ENCODE measurements at places on chromosomes 12 and 14. TPM values are rescaled to one million over a fixed set of nuclear protein-coding genes. Genes with fewer than 3 reads are reported as not detected.

CLEC4A gene
- total RNA-seq, result not detected

DPF3 gene
- total RNA-seq, result 5.5 TPM

FIGNL2 gene
- total RNA-seq, result under 0.01 TPM

MYF5 gene
- not detected for total RNA-seq

WSCD2 gene
- total RNA-seq, result not detected

ACSS3 gene
- total RNA-seq, result 8.9 TPM

HDAC7 gene
- total RNA-seq, result 55.8 TPM

SLC17A8 gene
- not detected for total RNA-seq

PTPRO gene
- total RNA-seq, result 0.15 TPM

KRT3 gene
- not detected for total RNA-seq

METTL17 gene
- 82.7 TPM for total RNA-seq

PGF gene
- 1.6 TPM for total RNA-seq

PPP1R1A gene
- total RNA-seq, result not detected

RFX4 gene
- total RNA-seq, result not detected

KRT79 gene
- total RNA-seq, result not detected

SCNN1A gene
- 0.67 TPM for total RNA-seq

CEBPE gene
- total RNA-seq, result not detected

NUAK1 gene
- 3.0 TPM for total RNA-seq

SEC23A gene
- 253 TPM for total RNA-seq

SIRT4 gene
- 0.59 TPM for total RNA-seq

DLK1 gene
- total RNA-seq, result 0.15 TPM

B4GALNT1 gene
- 1.7 TPM for total RNA-seq

CRACR2A gene
- 4.3 TPM for total RNA-seq

PIANP gene
- 0.74 TPM for total RNA-seq

NR1H4 gene
- 0.34 TPM for total RNA-seq

HCAR2 gene
- not detected for total RNA-seq

DYRK2 gene
- total RNA-seq, result 8.1 TPM

DCAF4 gene
- 12.2 TPM for total RNA-seq

PTPN21 gene
- 5.5 TPM for total RNA-seq

SPATS2 gene
- total RNA-seq, result 24.5 TPM

LTB4R gene
- 1.0 TPM for total RNA-seq

SCYL2 gene
- total RNA-seq, result 14.7 TPM

SOCS2 gene
- total RNA-seq, result 63.2 TPM

OTUB2 gene
- total RNA-seq, result 1.3 TPM

ABCB9 gene
- total RNA-seq, result 7.7 TPM

HOXC6 gene
- total RNA-seq, result 0.89 TPM

SERPINA6 gene
- not detected for total RNA-seq

P2RX4 gene
- 23.6 TPM for total RNA-seq

NKX2-8 gene
- total RNA-seq, result not detected

SAMD15 gene
- 1.0 TPM for total RNA-seq

CLEC2A gene
- total RNA-seq, result not detected

SOAT2 gene
- under 0.01 TPM for total RNA-seq

FGF23 gene
- not detected for total RNA-seq

RAD9B gene
- under 0.01 TPM for total RNA-seq

PTPRB gene
- total RNA-seq, result under 0.01 TPM

ACTR10 gene
- total RNA-seq, result 49.8 TPM

WSB2 gene
- 107 TPM for total RNA-seq

KRT76 gene
- not detected for total RNA-seq

EIF2S3B gene
- 0.30 TPM for total RNA-seq

UNC79 gene
- total RNA-seq, result not detected

DHRS7 gene
- 44.0 TPM for total RNA-seq

SLC10A1 gene
- not detected for total RNA-seq

ADCY4 gene
- total RNA-seq, result 0.17 TPM

KRT72 gene
- not detected for total RNA-seq

OTX2 gene
- not detected for total RNA-seq

CELA1 gene
- total RNA-seq, result not detected

FOXM1 gene
- total RNA-seq, result 71.1 TPM
